ENCODE measurements at places on chromosomes 2 and 18.

DNA sequence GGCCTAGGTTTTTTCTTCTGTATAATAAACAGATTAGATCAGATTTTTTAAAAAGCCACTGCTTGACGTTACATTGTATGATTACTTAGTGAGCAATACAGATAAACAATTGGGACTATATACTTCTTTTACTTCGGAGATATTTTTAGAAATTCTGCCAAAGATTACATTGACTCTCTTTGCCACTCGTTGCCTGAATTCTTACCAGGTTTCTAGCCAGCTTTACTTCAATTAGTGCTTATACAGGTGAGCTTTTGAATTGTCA, 156.6 kb downstream of the HAUS1 start:
- DNase-seq = no peak

- DNase-seq = no peak
Measured at GRCh38 chr2:23614701-23615100, 229.7 kb downstream of the KLHL29 start.

- DNase-seq = no peak
Measured at GRCh38 chr2:149185942-149186490, 144.4 kb upstream of the LYPD6 start.

DNA sequence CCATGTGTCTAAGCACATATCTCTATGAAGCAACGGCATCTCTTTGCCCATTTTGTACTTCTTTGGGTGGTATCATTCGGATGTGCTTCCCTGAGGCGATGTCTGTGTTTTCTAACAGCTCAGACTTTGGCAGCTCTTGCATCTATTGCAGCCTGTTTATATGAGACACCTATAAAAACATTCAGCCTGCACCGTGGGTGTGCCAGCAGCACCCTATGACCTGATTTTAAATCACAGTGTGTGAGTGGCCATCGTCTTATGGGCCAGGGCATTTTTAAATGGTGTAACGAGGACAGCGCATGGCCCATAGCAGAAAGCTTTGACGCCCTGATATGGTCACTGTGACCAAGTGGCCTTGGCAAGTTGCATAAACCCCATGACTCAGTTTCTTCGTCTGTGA, 12.9 kb downstream of the NPAS2 start:
- DNase-seq = no peak

GRCh38 chr2:11746807-11747459, 501 bp downstream of the LPIN1 start:
- no peak for DNase-seq

- DNase-seq = no peak
Measured at GRCh38 chr2:69933254-69933828, 18.4 kb downstream of the MXD1 start.

DNA sequence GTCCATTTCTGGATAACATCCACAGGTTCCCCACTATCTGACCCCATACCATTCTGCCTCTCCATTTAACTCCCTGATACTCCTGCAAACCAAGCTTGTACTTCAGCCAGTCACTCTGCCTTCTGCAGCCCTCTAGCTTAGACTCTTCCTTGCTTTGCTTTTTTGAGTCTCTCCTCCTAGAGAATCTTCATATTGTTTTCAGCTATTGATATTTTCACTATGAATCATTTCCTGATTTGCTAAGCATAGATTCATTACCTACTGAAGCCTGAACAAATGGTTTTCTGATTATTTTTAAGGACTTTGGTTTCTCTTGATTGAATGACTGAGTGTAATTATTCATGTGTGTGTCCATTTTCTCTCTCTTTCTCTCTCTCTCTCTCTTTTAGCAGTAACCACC, 2102.3 kb upstream of the CELF4 start:
- DNase-seq = no peak

DNA sequence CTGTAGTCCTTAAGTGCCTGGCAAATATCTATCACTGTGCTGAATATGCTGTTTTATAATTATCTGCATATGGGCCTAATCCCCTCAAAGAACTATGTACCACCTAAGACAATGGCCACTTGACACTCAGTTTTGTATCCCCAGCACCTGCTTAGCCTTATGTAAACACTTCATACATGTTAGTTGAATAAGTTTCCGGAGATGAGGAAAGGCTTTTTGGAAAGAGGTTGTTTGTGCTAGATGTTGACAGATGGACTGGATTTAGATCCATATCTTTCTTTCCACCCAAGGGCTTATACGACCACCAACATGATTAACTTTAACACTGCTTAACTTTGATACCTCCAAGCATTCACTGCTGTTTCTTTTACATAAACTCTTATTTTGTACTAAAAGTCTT, 63.3 kb downstream of the FAM228A start:
- DNase-seq = no peak

GRCh38 chr2:88053934-88054781, 1.4 kb downstream of the KRCC1 start:
- no peak for DNase-seq

GRCh38 chr2:231397928-231398294, 2.4 kb downstream of the B3GNT7 start:
- no peak for DNase-seq

DNA sequence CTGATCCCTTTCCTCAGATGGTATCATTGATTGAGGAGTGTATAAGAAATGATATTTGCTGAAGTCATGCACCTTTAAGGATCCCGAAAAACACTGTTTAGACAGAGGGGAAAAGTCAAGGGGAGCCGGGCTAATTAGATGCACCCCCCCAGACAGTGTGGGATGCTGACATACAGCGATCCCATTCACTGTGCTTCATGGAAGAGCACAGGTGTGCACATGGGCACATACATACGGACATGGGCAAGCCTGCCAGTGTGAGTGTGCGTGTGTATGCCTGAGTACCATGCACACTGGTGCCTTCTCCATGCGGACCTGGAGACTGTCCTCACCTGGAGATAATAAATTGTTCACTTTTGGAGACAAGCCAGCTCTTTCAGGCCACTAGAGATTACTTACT, 22.6 kb downstream of the MEIS1 start:
- no peak for DNase-seq

- DNase-seq = no peak
Measured at GRCh38 chr2:73386342-73386868, 769 bp downstream of the ALMS1 start.

- no peak for DNase-seq
Measured at GRCh38 chr2:240644859-240645301, 19.6 kb downstream of the GPR35 start.

DNA sequence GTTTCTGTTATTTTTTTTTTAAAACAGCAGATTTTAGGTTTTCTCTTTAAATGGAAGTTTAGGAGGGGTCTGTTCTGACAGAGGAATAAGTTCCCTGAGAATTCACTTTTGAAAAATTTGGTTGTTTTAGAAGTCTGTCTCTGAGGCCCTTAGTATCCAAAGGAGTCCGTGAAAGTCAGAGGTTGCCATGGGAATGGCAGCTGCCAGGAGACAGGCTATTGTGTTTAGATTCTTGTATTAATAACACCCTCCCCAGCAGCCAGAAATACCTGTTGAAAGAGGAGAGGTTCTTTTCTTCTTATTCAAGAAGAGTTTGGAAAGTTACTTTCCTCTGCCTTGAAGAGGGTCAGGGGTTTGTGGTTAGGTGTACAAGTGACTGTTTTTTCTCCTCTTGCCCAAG, 29.5 kb downstream of the TNP1 start:
- DNase-seq = no peak

DNA sequence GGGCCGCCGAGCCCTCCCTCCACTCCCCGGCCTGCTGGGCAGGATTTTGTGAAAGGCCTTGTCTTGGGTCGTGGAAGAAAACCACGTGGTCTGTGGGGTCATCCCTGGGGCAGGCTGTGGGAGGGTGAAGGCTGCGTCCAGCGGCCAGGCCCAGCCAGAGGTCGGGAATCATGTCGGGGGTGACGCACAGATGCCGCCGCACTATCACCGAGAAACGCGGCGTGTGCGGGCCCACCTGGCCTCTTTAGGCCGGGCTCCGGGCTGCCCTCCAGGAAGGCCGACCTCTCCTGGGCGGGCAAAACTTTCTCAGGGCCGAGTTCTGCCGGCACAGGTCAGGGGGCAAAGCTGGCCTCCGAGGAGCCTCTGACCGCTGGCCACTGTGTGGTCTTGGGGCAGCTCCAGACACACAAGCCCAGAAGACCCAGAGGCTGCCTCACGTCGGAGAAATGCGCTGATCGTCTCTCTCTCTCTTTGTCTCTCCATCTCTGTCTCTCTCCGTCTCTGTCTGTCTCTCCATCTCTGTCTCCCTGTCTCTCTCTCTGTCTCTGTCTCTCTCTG, 28.4 kb downstream of the NFATC1 start:
- DNase-seq = no peak

- DNase-seq = no peak
Measured at GRCh38 chr2:72625366-72625765, 200.5 kb downstream of the EXOC6B start.

DNA sequence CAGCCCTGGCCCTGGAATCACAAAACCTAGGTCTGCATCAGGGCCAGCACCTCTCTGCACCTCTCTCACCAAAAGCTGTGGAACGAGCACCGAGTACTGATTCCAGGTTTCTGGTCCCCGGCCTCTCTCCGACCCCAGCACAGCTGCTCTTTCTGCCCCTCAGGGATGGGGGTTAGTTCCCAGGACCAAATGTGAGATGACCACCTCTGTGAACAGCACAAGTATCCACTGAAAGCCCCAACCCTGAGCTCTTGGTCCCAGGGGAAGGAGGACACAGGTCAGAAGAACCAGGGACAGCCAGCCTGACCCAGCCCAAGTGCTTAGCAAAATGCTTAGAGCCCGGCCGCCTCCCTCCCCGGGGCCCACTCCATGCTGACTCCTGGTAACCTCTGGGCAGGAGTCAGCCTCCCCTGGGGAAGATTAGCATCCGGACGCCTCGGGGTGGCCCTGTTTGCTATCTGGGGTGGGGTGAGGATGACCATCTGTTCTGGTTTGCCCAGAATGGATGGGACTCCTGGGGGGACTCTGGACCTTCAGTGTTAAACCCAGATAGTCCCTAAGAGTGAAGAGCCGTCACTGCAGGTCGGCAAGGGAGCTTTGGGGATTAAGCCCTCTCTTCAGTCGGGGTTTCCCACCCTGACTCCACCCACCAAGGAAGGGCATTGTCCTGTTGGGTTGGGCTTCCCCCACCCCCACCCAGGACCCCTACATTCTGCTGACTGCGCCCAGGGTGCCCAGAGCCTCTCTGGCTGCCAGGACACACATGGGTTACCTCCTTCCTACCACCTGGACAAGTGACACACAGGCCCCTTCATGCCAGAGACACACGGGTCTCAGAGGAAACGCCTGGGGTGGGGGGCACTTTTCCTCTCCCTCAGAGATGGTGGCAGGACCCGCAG, 9.4 kb upstream of the GPR55 start:
- DNase-seq = no peak

DNA sequence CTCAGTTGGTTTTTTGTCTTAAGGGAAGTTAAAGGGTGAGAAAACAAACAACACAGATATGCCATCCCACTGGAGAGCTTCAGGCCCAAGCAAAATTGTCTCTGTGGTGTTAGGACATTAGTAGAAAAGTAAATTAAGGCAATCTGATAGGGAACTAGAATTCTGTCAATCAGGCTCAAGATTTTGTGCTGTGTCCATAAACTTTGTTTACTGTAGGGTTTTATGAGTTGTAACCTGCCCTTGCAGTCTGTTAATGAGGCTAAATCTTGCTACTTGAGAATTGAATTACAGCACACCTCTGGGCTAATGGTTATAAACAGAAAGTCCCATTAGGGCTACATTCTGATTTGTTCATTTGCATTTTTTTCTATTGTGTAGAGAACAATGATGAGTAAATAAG, 78.0 kb upstream of the OTX1 start:
- DNase-seq = no peak

GRCh38 chr2:63866009-63866709, 24.5 kb downstream of the UGP2 start:
- no peak for DNase-seq

DNA sequence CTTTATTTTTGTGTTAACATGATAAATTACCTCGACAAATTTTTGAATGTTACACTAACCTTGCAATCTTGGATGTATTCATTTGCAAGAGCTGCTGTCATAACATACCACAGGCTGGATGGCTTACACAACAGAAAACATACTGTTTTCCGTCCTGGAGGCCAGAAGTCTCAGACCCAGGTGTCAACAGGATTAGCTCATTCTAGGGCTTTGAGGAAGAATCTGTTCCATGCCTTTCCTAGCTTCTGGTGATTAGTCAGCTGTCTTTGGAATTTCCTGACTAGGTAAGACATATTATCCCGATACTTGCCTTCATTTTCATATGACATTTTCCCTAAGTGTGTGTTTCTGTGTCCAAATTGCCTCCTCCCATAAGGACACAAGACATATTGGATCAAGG, 188.6 kb upstream of the CDH19 start:
- DNase-seq = no peak

DNA sequence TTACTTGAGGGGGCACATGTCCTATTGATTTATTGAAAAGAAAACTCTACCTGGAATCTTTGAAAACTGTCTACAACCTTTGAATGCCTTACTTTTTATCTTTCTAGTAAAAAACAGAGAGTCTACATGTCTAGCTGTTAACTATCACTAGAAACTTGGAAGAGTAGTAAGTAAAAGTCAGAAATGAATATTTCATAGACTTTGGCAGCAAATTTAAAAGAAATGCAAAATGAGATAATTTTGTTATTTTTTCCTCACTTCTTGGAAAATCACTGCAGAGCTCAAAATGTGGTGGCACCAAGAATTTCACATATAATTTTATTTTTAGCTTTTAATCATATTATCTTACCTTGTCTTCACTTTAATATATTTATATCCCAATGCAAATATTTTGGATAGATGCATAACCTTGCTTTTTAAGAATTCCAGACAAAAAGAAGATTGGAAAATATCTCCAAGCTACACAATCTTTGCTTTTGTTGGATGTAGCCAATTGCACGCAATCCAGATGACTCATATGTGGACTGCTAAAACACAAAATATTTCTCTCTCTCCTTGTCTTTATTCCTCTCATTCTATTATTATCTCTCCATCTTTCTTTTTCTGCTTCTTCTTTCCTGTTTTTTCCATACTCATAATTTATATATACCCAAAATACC, 92.2 kb upstream of the DSEL start:
- DNase-seq = no peak

DNA sequence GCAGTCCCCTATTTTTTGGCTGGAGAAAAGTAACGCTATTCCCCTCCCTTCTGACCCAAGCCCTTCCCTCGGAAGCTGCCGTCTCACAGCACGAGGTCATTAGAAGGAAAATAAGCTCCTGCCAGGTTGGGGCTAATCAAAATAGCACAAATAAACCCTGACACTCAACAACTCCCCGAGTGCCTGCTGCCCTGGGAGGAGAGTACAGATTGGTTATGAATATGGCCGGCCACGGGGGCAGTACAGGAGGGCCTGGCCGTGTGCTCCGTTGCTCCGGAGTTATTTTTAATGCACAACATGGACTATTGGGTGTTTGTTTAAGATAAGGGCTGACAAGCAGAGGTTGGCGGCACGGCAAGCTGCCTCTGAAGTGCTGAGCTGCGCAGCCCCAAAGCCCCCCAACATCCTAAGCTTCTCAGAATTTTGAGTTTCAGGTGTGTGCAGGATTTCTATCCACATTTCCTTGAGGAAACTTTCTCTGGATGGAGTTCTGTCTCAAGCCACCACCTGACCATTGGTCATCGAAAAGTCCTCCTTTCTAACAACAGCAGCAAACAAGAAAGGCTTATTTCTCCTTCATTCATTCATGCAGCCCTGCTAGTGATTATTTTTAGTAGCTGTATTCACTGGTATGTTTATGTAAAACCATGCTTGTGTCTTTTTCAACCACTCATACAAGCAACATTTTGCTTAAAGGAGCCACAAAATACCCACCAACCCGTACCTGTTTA, 58.7 kb downstream of the PAX3 start:
- DNase-seq = no peak
